ENCODE measurements at places on chromosomes 12 and 14.

DNA sequence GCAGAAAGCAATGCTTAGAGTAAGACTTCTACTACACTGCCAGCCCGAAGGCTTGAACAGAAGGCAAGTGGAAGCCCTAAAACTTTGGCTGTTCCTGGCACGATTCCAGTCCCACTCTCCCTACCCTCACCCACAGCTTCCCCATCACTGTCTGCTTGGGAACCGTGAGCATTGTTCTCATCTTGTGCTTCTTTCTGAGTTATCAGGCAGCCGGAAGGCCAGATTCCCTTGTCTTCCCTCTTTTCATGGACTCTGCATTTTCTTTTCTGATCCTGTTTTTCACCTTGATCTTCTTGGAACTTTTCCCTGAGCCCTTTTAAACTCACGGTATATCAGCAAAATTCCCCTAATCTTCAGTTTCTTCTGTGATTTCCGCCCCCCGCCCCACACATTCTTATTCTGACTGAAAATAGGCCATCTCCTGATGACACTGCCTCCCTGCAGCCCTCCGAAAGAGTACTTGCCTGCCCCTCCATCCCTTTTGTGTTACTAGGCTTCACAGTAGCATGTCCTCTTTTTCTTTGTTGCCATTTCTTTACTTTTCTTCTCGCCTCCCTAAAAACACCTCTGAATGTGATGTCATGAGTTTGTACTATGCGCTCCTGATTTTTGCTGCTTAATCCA is 29.9 kb downstream of the RCOR1 start:
- DNase-seq = no peak

- DNase-seq = no peak
Measured at GRCh38 chr14:103317251-103317650, 16.8 kb upstream of the EIF5 start.

- no peak for DNase-seq
Measured at GRCh38 chr12:38934078-38934584, 28.7 kb upstream of the CPNE8 start.

GRCh38 chr14:50018201-50018932 is 98.0 kb downstream of the VCPKMT start:
- DNase-seq = no peak
